ENCODE measurements at places on chromosomes 16 and 17.

DNA sequence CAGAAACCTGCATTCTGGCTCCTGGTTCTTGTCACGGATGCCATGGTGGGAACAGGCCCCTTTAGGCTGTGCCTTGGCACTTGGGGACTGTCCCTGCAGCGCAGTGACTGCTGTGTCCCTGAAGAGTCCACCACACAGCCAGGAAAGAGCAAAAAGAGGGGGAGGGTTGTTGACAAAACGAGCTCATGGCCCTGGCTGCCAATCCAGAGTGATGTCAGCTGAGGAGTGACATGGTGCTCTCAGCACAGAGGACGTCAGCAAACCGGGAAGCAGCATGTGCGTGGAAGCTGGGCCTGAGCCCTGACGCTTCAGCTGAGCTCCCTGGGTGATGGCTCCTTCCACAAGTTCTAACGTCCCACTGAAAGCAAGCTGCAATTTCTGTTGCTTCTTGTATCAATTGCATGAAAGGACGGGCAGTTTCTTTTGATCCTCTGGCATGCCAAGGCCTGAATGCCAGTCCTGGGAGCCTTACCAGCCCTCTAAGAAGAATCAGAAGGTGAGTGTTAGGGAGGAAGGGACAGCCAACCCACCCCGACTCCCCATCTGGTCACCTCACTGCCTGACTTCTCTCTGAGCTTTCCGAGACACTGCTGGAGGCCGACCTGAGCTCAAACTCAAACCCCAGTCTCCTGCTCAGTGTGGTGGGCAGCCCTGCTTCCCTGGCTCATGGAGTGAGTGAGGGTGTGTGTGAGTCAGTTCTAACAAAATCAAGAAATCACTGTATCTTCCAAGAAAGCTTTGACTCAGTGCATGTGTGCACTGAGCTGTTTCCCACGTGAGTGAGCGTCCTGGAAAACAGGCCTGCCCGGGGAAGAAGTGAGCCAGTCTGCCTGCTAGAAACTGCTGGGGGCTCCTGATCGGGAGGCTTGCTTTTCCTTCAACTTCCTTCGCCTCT, 14.7 kb upstream of the WNT3 start:
- H3K27me3 ChIP-seq, result no peaks in the 10 kb centered on the region
- H3K27ac ChIP-seq, result no peak overlapping the region
- H3K4me3 ChIP-seq, result no peak overlapping the region
- no peak for DNase-seq

DNA sequence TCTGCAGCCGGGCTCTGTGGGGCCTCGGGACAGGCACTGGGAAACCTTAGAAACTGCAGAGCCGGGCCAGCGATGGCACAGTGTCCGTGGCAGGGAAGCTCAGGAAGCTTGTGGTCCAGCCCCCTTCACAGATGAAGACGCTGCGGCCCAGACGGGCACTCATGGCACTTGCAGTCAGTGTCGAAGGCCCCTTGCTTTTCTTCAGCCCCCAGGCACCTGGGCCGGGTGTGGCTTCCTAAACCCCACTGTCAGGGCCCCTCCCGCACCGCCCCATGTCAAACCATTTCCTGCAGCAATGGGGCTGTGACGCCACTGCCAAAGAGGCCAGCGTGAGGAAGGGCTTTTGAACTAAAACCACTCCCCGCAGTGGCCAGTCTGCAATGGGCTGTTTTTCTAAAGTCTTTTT, 164.0 kb downstream of the LAT start:
- no peak overlapping the region for H3K27ac ChIP-seq
- no peaks in the 10 kb centered on the region for H3K36me3 ChIP-seq
- no peaks in the 10 kb centered on the region for H3K27me3 ChIP-seq
- no peak overlapping the region for H3K4me3 ChIP-seq

DNA sequence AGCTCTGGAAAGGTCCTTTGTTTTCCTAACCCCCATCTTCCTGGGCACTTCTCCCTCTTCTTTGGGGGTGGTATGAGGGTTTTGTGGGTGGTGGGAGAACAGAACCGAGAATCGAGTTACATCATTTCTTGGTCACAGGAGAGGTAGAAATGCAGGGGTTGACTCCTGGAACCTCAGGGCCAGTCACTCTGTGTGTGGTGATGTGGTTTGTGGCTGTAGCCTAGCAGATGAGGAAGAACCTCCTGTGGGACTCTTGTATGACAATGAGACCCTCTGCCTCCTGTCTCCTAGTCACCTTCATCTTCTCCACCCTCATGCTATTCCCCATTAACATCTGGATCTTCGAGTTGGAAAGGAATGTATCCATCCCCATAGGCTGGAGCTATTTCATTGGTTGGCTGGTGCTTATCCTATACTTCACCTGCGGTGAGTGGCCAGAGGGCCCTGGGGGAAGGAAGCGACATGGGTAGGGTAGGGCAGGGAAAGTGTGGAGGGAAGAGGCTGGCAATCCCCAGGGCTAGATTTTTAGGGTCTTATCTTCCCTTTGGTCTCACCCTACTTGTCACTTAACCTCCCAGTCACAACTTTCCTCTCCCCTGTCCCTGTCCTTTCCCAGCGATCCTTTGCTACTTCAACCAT, 5.5 kb downstream of the ODF4 start:
- no peak for DNase-seq
- H3K36me3 ChIP-seq, result no peaks in the 10 kb centered on the region
- no peak overlapping the region for H3K4me3 ChIP-seq
- H3K27me3 ChIP-seq, result no peaks in the 10 kb centered on the region
- no peak overlapping the region for H3K27ac ChIP-seq

- no peaks in the 10 kb centered on the region for H3K27me3 ChIP-seq
- H3K36me3 ChIP-seq, result no peaks in the 10 kb centered on the region
- DNase-seq, result no peak
Observed at GRCh38 chr16:77555126-77555525, 120.3 kb upstream of the ADAMTS18 start.

DNA sequence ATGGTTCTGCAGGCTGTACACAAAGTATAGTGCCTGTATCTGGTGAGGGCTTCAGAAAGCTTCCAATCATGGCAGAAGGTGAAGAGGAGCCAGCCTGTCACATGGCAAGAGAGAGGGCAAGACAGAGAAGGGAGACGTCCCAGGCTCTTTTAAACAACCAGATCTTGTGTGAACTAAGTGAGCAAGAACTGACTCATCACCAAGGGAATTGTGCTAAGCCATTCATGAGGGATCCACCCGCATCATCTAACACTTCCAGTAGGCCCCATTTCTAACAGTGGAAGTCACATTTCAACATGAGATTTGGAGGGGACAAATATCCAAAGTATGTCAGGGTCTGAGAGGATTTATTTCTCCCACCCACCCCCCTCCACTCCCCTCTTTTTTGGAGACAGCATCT, 56.2 kb upstream of the ELAC2 start:
- H3K4me1 ChIP-seq, result no peaks in the 10 kb centered on the region
- no peak overlapping the region for H3K4me3 ChIP-seq
- H3K36me3 ChIP-seq, result no peaks in the 10 kb centered on the region
- DNase-seq, result no peak
- no peak overlapping the region for H3K27ac ChIP-seq

GRCh38 chr17:61127960-61128359, 271.7 kb upstream of the TBX2 start:
- no peak overlapping the region for H3K4me3 ChIP-seq
- H3K4me1 ChIP-seq, result peaks cover 13% of the 10 kb centered on the region
- peak overlapping the region; percentile 55 for H3K27ac ChIP-seq
- no peak for DNase-seq
- no peaks in the 10 kb centered on the region for H3K36me3 ChIP-seq

GRCh38 chr17:30808785-30809286, 15.7 kb downstream of the CRLF3 start:
- no peak for DNase-seq
- no peaks in the 10 kb centered on the region for H3K27me3 ChIP-seq
- H3K36me3 ChIP-seq, result no peaks in the 10 kb centered on the region
- H3K4me3 ChIP-seq, result no peak overlapping the region

GRCh38 chr17:63395075-63395805, 50.9 kb downstream of the CYB561 start:
- H3K4me1 ChIP-seq, result no peaks in the 10 kb centered on the region
- no peak overlapping the region for H3K27ac ChIP-seq
- H3K27me3 ChIP-seq, result no peaks in the 10 kb centered on the region
- H3K4me3 ChIP-seq, result no peak overlapping the region
- no peaks in the 10 kb centered on the region for H3K36me3 ChIP-seq

DNA sequence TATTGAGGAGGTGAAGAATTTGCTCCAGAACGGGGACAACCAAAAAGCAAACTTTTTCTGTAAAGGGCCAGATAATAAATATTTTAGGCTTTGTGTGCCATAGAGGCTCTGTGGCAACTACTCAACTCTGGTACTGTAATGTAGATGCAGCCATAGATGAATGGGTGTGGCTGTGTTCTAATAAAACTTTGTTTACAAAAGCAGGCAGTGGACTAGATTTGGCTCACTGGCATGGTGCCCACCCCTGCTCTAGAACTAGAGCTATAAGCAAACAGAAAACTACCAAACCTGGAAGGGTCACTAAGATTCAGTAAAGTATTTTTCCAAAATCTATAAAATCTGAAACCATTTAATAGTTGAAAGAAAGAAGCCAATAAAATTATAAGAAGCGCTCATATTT, 24.6 kb upstream of the SMURF2 start:
- no peak overlapping the region for H3K4me3 ChIP-seq
- no peaks in the 10 kb centered on the region for H3K4me1 ChIP-seq
- no peaks in the 10 kb centered on the region for H3K27me3 ChIP-seq
- no peak overlapping the region for H3K27ac ChIP-seq
- DNase-seq, result no peak

DNA sequence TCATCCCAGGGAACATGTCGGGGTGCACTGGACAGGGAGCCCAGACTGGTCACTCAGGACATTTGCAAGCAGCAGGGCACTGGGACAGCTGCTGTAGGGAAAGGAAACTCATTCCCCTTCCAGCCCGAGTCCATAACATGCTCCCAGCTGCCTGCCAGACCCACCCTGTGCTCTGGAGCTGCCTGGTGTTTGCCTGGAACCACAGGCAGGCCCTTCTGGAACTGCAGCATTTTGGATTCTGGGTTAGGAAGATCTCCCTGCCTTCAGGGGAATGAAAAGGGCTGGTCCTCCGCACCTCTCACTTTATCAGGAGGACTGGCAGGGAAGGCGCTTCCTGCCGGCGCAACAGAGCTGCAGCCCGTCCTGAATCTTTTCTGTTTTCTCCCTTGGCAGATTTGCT, 41.2 kb downstream of the MEAK7 start:
- no peak overlapping the region for H3K4me3 ChIP-seq
- no peaks in the 10 kb centered on the region for H3K4me1 ChIP-seq

GRCh38 chr16:71754652-71755051, 30.2 kb upstream of the PHLPP2 start:
- no peak overlapping the region for H3K4me3 ChIP-seq
- H3K27me3 ChIP-seq, result no peaks in the 10 kb centered on the region
- DNase-seq, result no peak
- H3K4me1 ChIP-seq, result no peaks in the 10 kb centered on the region
- H3K27ac ChIP-seq, result no peak overlapping the region

- no peaks in the 10 kb centered on the region for H3K27me3 ChIP-seq
- no peak for DNase-seq
- no peak overlapping the region for H3K27ac ChIP-seq
- H3K4me1 ChIP-seq, result peaks cover 16% of the 10 kb centered on the region
Observed at GRCh38 chr17:81480140-81481072, 32.2 kb downstream of the ACTG1 start.

- H3K4me1 ChIP-seq, result peaks cover 35% of the 10 kb centered on the region
- no peaks in the 10 kb centered on the region for H3K36me3 ChIP-seq
- no peaks in the 10 kb centered on the region for H3K27me3 ChIP-seq
- peak overlapping the region; percentile 82 for H3K27ac ChIP-seq
Observed at GRCh38 chr17:50149417-50150353, 792 bp downstream of the PPP1R9B start.

DNA sequence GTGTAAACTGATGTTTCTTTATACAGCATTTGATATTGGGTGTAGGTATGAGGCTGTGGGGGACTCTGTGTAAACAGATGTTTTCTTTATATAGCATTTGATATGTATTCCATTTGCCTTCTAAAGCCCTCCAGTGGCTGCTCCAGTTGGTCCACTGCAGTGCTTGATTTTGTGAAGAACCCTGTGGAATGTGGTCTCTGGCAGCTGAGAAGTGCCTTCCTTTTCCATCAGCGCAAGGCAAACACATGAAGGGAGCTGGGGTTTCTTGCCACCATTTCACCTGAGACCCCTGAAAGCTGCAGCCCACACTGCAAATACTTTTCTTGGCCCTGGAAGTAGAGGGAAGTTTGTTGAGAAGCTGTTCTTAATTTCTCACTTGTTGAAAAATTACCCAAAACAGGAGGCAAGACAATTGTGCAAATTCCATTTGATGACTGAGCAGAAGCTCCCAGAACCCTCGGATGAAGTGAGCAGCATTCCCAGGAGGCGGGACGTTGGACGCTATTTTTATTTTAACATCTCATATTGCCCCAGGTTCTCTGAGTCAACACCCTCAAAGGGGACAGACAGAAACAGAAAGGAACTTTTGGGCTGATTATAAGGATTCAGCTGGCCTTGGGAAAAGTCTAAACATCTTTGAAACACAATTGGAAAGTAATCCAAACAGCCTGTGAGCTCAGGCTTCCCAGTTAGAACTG, 158.5 kb upstream of the RPH3AL start:
- no peaks in the 10 kb centered on the region for H3K36me3 ChIP-seq
- H3K27me3 ChIP-seq, result no peaks in the 10 kb centered on the region
- no peak for DNase-seq

- H3K36me3 ChIP-seq, result no peaks in the 10 kb centered on the region
- peak; percentile 13 for DNase-seq
- no peak overlapping the region for H3K27ac ChIP-seq
- no peak overlapping the region for H3K4me3 ChIP-seq
Observed at GRCh38 chr17:49523706-49524472, 28.8 kb downstream of the NGFR start.

GRCh38 chr17:8552577-8553320, 77.8 kb downstream of the MYH10 start:
- no peak overlapping the region for H3K27ac ChIP-seq
- H3K4me3 ChIP-seq, result no peak overlapping the region
- DNase-seq, result no peak

DNA sequence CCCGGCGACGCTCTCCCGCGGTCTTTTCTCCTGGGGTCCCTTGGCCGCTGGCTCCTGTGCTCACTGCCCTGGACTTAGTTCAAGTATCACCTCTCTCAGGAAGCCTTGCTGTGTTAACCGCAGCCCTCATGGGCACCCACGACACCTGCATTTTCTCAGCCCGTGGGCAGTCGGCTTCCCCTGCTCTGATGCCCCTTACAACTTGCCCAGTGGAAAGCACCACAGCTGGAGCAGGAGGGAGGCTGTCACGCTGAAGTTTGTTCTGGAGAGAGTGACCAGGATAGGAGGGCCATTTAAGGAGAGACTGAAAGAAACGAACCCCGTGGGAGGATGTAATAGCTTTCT, 395 bp downstream of the STXBP4 start:
- H3K4me1 ChIP-seq, result peaks cover 33% of the 10 kb centered on the region
- no peaks in the 10 kb centered on the region for H3K36me3 ChIP-seq
- H3K27ac ChIP-seq, result peak overlapping the region; percentile 78
- H3K4me3 ChIP-seq, result peak overlapping the region; percentile 65
- DNase-seq, result peak; percentile 40
- no peaks in the 10 kb centered on the region for H3K27me3 ChIP-seq
